Mucosa of descending colon (tissue), 3 donors: ENCODE measurements at places on chromosomes 3 and 15. TPM values are rescaled to one million over a fixed set of nuclear protein-coding genes. Genes with fewer than 3 reads are reported as not detected.

DNA sequence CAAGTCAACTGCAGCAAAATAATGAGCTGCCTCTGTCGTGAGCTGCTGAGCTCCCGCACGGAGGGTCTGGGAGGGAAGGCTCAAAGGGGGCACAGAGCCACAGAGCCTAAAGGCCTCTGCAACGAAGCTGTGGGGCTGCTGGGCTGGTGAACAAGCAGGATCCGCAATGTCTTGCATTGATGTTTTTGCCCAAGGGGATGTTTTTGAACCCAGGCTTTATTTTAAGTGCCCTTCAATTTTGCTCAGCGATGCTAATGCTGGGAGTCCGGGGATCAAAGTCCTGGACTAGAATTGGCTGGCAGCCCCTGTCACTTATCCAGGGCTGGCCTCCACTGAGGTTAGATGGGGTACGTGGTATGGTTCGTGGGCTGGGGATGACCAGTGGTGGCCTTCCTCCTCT lies 240.0 kb downstream of the VPS13C start:
- DNase-seq = no peak

Gene DISP2
- total RNA-seq = 23.4 TPM

Gene C3orf80
- total RNA-seq = 0.38 TPM

DNA sequence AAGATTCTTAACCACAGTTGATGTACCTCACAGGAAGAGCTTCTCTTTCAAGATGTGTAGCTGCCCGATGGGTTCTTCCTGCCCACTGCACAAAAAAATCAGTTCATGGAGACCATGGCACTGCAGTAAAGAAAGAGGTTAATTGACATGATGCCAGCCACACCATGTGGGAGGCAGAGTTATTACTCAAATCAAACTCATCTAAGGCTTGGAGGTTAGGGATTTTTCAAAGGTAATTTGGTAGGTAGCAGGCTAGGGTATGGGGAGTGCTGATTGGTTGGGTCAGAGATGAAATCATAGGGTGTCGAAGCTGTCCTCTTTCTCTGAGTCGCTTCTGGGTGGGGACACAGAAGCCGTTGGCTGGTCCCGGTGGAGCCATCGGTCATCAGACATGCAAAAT lies 57.4 kb upstream of the BDH1 start:
- DNase-seq = no peak

GRCh38 chr3:61562721-61563312 lies 1.4 kb downstream of the PTPRG start:
- peak; percentile 34 for DNase-seq

Gene PRSS50
- total RNA-seq = 0.16 TPM

- DNase-seq = no peak
Measured at GRCh38 chr15:99153026-99153535, 48.2 kb downstream of the SYNM start.

Gene KBTBD12
- total RNA-seq = 6.6 TPM

- no peak for DNase-seq
Measured at GRCh38 chr15:50127255-50127777, 8.3 kb upstream of the ATP8B4 start.

- DNase-seq = no peak
Measured at GRCh38 chr3:16865335-16865734, 19.4 kb upstream of the PLCL2 start.

- DNase-seq = no peak
Measured at GRCh38 chr3:106703524-106703923, 673.7 kb upstream of the CCDC54 start.
